ENCODE measurements at places on chromosomes 2 and 18.
A peak's percentile ranks its signal among the peaks of the same experiment; 100 is the strongest.

GRCh38 chr2:194264586-194264985 is 1392.4 kb upstream of the SLC39A10 start:
- ATAC-seq, result peak; percentile 48

DNA sequence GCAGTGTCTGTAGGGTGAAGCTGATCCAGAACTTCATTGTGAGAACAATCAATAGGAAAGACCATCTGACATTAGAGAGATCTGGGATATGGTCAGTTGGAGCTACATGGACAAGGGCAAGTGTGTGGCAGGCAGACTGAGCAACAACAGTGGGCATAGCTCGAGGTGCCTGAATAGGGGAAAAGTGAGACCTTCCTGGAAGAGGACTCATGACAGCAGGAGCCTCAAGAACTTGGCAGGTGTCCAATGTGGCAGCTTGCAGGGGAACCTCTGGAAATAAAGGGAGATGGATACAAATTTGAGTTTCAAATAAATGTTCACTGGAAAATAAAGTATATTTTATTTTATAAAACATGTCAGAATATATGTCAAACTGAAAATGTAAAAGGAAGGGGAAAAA is 117.9 kb downstream of the TANC1 start:
- ATAC-seq, result no peak

DNA sequence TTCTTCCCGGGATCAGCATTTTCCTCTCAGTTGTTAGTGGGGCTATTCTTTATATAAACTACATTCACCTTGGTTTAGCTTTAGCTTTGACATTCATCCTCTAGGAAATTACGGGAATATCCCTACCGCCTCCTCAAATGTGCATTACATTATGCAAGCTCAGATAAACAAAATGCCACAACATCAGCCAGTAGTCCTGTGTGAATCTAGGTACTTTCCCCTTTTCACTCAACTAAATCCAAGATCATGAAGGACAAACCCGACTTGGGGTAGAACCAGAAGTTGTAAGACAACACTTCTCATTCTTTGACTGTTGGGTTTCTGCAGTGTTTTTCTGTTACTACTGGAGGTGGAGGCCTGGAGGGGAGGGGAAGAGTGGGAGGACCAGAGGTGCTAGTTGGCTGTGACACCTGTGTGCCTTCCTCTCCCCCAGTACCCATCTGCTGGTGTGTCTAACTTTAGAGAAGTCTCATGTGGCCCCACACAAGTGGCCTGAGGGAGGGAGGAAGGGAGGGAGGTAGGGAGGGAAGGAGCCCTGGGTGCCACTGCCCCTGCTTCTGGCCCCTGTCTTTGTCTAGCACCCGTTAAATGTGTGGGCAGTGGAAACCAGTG is 84.8 kb upstream of the BCL2L11 start:
- peak; percentile 87 for ATAC-seq

DNA sequence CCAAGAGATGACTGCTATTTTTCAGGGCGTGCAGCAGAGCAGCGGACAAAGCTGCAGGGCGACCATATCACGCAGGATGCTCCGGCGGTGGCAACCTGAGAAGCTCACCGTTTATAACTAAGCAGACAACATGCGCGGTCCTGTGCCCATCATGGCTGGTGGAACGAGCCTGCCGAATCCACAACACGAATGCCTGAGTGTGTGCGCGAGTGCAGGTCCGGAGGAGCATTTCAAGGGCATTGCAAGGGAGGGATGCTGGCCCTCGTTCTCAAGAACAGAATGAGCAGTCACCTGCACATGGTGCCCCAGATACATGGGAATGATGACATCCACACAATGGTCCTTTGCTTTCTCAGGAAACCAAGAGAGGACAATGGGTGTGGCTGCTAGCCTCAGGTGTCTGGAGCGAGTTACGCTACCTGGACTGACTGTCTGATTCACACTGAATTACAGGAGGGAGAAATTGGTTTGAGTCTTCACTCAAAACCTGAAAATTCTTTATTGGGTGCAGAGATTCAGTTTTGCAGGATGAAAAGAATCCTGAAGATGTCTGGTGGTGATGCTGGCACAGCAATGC is 39.8 kb downstream of the TBC1D8 start:
- ATAC-seq, result no peak

- no peak for ATAC-seq
Measured at GRCh38 chr2:119674711-119675500, 4.1 kb upstream of the TMEM177 start.

GRCh38 chr2:218391202-218391601 is 8.5 kb upstream of the CTDSP1 start:
- ATAC-seq, result no peak

- ATAC-seq, result peak; percentile 80
Measured at GRCh38 chr18:59921384-59921891, 21.6 kb downstream of the PMAIP1 start.

GRCh38 chr18:63346031-63346430 is 21.0 kb downstream of the KDSR start:
- no peak for ATAC-seq

DNA sequence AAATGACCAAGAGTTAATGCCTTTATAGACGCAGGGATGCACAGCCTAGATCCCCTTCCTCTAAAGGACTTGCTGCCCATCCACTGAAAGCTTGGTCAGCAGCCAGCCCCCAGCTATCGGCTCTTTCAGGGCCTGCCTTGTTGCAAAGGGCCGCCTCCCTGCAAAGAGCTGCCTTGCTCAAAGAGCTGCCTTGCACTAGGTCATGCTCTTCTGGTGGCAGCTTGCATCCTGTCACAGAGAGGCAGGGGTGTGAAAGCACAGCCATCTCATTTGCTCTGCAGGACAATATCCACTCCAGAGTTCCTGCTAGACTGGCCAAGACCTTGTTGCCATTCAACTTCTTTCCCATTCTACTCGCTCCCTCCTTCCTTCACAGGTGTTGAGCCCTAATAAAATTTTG is 137.1 kb downstream of the MCFD2 start:
- ATAC-seq, result no peak

- ATAC-seq, result peak; percentile 28
Measured at GRCh38 chr2:173667415-173667814, 297.8 kb downstream of the SP3 start.

GRCh38 chr2:238299803-238300202 is 11.4 kb upstream of the PER2 start:
- no peak for ATAC-seq

GRCh38 chr18:22609642-22610041 is 191.9 kb upstream of the CTAGE1 start:
- no peak for ATAC-seq

GRCh38 chr2:383178-383577 is 95.3 kb upstream of the ALKAL2 start:
- ATAC-seq, result no peak

DNA sequence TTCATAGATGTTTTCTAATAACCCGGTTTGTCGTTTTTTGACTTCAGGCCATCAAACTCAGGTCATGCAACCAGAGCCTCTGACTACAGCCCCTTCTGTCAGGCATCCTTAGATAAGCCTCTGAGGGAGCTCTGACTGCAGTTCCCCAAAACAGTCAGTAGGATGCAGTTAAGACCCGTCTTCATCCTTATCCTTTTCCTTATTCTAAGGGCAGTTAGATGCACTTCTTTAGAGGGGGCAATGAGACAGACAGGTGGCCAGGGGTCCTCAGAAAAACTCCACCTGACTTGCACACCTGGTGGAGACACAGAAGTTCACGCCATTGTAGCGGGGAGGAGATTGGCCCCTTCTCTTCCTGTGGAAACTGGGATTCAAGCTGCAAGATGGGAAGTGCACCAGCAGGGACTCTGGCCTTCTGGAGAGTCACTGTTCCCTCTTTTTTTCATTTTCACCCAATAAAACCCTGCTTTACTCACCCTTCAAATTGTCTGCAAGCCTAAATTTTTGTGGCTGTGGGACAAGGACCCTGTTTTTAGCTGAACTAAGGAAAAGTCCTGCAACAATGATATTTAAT is 104.8 kb upstream of the TFPI start:
- no peak for ATAC-seq

DNA sequence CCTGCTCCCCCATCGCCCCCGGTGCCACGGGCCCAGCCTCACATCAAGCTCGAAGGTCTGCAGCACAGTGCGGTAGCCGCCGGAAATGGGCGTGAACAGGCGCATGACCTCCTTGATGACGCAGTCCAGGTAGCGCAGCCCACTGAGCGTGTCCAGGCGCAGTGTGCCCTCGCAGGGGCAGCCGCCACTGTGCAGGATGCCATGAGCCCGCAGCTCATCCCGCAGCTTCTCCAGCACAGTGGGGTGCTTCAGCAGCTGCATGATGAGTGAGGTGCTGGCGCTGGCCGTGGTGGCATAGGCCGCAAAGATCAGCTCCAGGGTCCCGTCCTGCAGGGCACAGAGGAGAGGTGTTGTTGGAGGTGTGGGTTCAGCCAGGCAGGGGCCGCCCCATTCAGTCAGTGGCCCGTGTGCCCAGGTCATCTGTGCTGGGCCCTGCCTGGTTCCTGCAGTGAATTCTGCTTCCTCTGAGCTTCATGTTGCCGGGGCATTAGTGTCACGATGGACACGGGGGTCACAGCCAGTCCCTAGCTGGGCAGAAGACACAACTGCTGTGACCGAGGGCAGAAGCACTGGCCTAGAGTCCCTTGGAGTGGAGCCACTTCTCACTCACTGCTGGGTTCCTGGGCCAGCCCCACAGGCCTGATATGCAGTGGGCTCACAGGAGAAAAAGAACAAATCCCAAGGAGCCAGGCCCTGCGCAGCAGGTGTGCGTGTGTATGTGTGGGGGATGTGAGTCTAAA is 14.5 kb downstream of the CYP26B1 start:
- no peak for ATAC-seq

GRCh38 chr2:46023165-46023854 is 273.9 kb upstream of the EPAS1 start:
- ATAC-seq, result no peak

DNA sequence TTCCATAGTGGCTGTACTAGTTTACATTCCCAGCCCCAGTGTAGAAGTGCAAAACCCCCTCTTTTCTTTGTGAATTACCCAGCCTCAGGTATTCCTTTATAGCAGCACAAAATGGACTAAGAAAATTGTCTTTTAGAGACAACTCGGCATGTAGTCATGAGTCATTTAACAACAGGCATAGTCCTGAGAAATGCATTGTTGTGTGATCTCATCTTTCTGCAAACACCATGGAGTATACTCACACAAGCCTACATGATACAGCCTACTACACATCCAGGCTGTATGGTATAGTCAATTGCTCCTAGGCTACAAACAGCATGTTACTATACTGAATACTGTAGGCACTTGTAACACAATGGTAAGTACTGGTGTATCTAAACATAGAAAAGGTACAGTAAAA is 44.4 kb upstream of the MBP start:
- no peak for ATAC-seq

DNA sequence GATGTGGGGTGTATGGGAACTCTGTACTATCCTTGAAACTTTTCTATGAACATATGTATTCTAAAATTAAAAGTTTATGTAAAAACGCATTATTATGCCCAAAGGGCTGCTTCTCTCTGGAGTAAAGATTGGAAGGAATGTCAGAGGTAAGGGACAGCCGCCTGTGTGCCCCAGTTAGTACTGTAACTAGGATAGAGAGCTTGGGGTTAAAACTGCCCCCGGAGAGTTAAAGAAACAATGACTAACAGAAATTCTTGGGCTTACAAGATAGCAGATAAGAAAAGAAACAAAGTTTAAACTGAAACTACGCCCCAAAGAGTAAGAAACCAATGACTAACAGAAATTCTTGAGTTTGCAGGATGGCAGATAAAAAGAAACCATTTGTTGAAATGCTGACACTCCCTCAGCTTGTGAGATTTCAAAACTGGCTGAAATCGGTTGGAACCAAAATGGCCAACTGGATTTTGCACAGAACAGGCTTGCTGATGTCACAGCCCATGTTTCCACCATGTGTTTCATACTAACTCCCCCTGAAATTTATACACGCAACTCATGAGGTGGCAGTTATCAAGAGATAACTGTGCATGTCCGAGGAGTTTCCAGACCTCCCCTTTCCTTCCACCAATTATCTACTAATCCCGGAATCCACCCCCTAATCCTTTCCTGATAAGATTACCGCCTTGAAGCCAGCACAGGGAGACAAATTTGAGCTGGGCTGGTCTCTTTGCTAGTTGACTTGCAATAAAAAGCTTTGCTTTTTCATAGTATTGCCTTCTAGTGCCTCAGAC is 8.7 kb upstream of the TXNDC2 start:
- ATAC-seq, result no peak

GRCh38 chr2:148545390-148546256 is 98.9 kb upstream of the EPC2 start:
- ATAC-seq, result no peak

- no peak for ATAC-seq
Measured at GRCh38 chr2:84873350-84873749, 7.5 kb downstream of the TRABD2A start.

GRCh38 chr2:144111437-144111836 is 408.5 kb downstream of the ZEB2 start:
- ATAC-seq, result no peak

GRCh38 chr2:126912201-126912600 is 13.5 kb downstream of the TEX51 start:
- ATAC-seq, result no peak

- no peak for ATAC-seq
Measured at GRCh38 chr2:39875182-39875913, 96.3 kb upstream of the THUMPD2 start.
